ENCODE measurements at places on chromosomes 4 and X.

DNA sequence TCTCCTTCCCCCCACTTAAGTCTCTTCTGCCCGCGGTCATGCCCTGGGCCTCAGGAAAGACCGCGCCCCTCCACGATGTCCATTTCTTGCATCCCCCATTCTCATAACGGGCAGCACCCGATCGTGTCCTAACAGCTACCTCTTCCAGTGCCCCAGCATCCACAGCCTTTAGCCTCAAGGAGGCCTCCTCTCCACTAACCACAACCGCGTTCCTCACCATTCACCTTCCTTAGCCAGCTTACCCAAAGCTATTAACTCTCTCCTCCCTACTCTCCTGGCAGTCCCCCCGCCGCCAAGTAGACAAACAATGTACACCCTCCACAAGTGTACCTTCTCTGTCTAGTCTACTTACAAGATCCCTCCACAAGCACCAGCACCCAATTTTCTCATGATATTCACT is 58.6 kb upstream of the PAGE5 start:
- DNase-seq: no peak

DNA sequence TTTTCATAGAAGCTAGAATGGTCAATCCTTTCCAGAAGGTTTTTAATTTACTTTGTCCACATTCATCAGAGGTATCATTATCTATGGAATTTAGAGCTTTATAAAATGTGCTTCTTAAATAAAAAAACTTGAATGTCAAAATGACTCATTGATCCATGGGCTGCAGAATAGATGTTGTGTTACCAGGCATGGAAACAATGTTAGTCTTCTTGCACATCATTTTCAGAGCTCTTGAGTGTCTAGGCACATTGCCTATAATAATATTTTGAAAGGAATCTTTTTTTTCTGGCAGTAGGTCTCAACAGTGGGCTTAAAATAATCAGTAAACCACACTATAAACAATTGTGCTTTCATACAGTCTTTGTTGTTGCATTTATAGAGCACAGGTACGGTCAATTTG is 200.3 kb downstream of the FAT4 start:
- DNase-seq: no peak

- DNase-seq: no peak
Observed at GRCh38 chr4:155774033-155774432, 15.2 kb downstream of the GUCY1B1 start.

DNA sequence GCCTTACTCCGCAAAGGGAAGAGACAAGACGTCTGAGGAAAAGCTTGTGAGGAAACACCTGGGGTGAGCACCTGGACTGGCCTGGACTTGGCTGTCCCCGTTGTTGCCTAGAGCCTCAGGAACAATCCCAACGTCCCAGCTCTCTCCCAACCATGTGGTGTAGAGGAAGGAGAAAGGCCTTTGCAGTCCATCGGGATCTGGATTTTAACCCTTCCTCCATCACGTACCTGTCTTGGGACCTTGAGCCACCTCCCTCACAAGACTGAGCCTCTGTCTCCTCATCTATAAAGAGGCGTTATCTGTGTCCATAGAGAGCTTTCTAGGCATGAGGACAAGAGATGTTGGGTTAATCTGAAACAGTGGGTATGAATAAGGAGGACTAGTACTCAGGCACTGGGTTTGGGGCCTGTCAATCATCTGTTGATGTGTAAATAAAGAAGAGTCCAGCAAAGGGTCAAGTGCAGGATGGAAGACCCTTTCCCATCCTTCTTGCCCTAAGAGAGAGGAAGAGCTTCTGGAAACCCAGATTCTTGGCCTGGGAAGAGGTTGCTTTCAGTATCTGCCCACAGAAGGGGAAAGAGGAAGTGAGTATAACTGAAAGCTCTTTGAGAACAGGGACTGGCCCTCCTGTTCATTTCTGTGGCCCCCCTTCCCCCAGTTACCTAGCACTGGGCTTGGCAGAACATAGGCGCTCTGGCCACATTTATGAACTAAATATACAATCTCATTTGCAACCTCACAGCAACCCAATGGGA is 137.1 kb downstream of the PJA1 start:
- no peak for DNase-seq

- DNase-seq: no peak
Observed at GRCh38 chr4:110172972-110173371, 25.4 kb downstream of the ELOVL6 start.

DNA sequence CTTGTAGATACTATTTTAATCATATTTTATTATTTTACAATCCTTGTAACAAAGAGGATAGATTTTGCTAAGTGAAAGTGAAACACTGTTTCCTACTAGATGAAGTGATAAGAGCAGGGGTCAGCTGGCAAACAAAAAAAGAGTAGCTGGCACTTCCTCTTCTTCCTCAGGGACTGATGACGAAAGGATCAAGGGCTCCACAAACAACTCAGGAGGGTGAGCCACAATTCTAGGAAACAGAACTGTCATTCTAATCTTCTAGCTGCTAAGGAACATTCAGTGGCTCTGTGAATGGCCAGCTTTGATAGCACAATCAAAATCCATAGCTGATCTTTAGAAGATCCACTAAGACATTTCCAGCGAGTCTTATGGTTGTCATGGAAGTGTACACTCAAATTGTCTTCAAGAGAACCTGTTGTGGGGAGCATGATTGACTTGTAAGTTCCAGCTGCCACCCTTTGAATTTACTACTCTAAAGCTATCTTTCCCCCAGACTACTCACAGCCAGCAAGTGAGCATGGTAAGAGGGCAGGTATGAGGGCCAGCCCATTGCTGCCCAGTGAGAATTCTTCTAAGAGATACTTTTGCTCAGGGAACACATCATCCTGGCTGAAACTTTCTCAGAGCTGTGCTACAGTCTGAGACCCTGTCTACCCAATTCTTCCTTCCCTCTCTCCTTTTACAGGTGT is 275.7 kb upstream of the RASGEF1B start:
- no peak for DNase-seq

DNA sequence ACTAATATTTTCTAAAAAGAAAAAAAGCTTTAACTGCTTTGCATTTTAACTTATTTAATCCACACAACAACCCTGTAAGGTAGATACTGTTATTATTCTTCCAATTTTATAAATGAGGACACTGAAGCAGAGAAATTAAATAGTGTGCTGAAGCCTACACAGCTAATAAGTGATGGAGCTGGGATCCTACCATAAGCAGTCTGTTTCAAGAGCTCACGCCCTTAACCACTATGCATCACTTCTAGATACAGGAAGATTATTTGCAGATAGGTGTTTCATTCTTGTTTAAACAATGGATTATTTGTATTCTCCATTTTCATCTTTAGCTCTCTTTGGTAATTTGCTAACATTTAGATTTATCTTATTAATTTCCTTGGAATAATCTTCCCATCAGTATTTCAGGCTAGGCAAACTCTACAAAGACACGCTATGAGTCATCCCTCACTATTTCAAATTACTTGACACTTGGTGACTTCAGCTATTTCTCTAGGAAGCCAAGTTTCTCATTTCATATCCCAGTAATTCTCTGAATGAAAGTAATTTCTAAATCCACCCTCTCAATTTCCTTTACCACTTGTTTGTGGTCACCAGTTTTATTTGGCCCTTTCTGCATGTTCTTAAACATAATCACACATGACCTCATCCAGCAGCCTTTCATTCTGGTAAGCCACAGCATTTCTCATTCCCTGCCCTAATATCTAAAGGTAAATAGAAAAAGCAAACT is 67.3 kb downstream of the ASB9 start:
- no peak for DNase-seq

All from stimulated activated CD4-positive, alpha-beta T cell treated with anti-CD3 and anti-CD28 coated beads, Interleukin-15, amount 100 ng/mL, for 1 hour (primary cell).